Aorta (tissue), 5 donors: ENCODE measurements at places on chromosomes 3 and 15. TPM values are rescaled to one million over a fixed set of nuclear protein-coding genes. Genes with fewer than 3 reads are reported as not detected.

DNA sequence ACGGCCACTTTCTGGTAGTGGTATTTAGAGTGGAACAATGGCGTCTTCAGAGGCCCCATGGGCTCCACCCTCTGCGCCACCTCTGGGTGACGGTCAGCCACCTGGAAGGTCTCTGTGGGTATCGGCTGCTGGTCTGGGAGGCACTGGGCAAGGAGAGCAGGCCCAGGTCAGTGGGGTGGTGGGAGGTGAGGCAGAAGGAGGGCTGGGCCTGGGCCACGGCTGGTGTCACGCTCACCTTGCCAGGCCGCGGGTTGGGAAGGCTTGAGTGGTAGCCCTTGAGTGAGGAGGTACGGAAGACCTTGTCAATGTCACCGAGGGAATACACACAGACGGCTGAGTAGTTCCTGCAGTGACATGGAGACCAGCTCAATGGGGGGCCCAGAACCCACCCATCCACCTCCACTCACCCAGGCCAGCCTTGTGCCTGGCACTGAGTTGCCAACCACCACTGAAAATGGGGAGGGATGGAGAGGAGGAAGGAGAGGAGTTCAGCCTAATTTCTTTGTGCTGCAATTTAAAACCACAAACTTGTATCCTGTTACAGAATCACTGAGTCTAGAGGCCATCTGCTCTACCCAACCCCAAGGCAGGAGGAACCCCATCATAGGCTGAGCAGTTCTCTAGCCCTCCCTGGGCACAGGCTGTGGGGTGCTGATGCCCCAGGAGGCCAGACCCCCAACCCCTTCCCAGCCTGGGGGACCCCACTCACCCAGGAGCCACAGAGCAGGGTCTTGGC, 19.0 kb downstream of the SEMA7A start:
- no peak overlapping the region for H3K4me3 ChIP-seq
- H3K4me1 ChIP-seq, result no peaks in the 10 kb centered on the region
- H3K36me3 ChIP-seq, result no peaks in the 10 kb centered on the region
- H3K27ac ChIP-seq, result no peak overlapping the region

- H3K36me3 ChIP-seq, result no peaks in the 10 kb centered on the region
- no peak overlapping the region for H3K4me3 ChIP-seq
- no peak overlapping the region for H3K27ac ChIP-seq
These were observed 7.6 kb downstream of the SLC9A9 start for GRCh38 chr3:143840636-143841035.

GRCh38 chr3:43784640-43785011, 93.9 kb downstream of the ABHD5 start:
- no peaks in the 10 kb centered on the region for H3K4me1 ChIP-seq
- DNase-seq, result no peak
- no peaks in the 10 kb centered on the region for H3K27me3 ChIP-seq
- H3K36me3 ChIP-seq, result no peaks in the 10 kb centered on the region

DNA sequence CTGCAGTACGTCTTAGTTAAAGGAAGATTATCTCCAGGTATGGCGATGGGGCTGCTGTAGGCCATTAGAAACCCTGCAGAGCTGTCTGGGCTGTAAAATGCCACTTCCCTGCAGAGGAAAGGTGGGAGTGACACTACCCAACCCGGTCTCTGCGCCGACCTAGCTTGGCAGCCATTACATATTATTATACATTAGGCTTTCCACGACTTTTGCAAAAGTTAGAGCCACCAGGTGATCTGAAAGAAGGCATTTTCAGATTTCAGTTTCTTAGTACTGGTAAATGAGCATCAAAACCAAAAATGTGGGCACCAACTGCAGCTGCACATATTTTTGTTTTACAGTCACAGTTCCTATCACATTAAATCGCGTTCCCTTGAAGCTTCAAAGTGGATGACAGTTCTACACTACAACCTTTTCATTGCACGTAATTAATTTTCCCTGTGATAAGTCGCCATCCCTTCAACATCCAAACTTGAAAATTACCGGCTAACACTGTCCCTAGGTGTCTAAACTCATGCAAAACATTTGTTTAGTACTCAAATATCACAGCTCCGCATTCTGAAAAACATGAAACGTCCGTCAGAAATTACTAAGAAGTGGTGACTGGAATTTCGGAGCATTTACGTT, 81.4 kb upstream of the CHD2 start:
- no peaks in the 10 kb centered on the region for H3K4me1 ChIP-seq
- no peak for DNase-seq
- H3K36me3 ChIP-seq, result no peaks in the 10 kb centered on the region

GRCh38 chr3:69646287-69647067, 92.8 kb upstream of the MITF start:
- peaks cover 3% of the 10 kb centered on the region for H3K4me1 ChIP-seq
- H3K36me3 ChIP-seq, result no peaks in the 10 kb centered on the region
- H3K27me3 ChIP-seq, result no peaks in the 10 kb centered on the region
- H3K4me3 ChIP-seq, result no peak overlapping the region
- no peak for DNase-seq

- no peak overlapping the region for H3K4me3 ChIP-seq
- no peak for DNase-seq
- H3K36me3 ChIP-seq, result no peaks in the 10 kb centered on the region
- no peak overlapping the region for H3K27ac ChIP-seq
- no peaks in the 10 kb centered on the region for H3K27me3 ChIP-seq
- H3K4me1 ChIP-seq, result peaks cover 8% of the 10 kb centered on the region
These were observed 14.3 kb downstream of the CGNL1 start for GRCh38 chr15:57390583-57390982.

GRCh38 chr3:49653621-49654020, 20.5 kb upstream of the APEH start:
- DNase-seq, result no peak
- no peaks in the 10 kb centered on the region for H3K27me3 ChIP-seq
- no peak overlapping the region for H3K4me3 ChIP-seq

DNA sequence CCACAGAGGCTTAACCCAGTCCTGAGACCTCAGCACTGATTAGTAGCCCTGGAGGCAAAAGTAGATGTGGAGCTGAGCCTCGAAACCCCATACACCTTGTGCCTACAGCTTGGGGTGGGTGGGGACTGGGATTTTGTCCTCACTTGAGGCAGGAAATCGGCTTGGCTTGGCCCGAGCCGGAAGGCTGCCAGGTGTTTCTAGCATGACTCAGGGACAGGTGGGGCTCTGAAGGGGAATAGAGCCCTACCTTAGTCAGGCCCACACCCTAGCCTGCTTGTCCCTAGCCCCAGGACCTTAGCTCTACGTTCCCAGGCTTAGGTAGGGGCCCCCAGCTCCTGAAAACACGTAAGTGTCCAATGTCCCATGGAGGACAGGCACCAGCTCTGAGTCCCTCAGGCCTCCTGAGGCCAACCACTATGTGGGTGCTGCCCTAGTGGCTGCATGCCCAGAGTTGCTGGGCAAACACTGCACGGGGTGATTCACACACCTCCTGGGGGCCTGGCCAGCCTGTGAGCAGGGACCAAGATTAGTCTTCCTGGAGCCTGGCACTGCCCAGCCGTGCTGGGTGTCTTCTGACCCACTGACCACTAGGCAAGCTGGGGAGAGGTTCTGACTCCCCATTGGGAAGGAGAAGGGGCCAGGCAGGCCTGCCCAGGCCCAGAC, 3.1 kb downstream of the MST1R start:
- peak overlapping the region; percentile 52 for H3K27ac ChIP-seq
- no peaks in the 10 kb centered on the region for H3K36me3 ChIP-seq
- H3K27me3 ChIP-seq, result no peaks in the 10 kb centered on the region
- peaks cover 3% of the 10 kb centered on the region for H3K4me1 ChIP-seq
- H3K4me3 ChIP-seq, result no peak overlapping the region

DNA sequence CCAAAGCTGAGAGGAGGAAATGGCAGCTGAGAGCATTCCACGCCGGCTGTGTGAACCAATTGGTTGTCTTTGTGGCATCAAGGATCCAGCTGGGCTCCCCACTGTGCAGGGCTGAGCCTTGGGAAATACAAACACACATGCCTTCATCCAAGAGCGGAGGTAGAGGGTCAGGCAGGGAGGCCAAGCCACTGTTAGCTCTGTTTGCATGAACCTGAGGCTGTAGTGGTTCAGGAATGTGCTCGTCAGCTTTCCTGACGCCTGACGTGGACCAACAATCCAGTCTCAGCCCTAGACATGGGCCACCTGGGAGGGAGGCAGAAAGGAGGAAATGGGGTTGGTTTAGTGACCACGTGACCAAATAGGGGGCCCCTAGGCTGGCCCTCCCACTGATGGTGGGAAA, 276.9 kb downstream of the TLE3 start:
- no peak overlapping the region for H3K4me3 ChIP-seq
- H3K27me3 ChIP-seq, result no peaks in the 10 kb centered on the region
- no peaks in the 10 kb centered on the region for H3K4me1 ChIP-seq
- no peak overlapping the region for H3K27ac ChIP-seq
- DNase-seq, result no peak

DNA sequence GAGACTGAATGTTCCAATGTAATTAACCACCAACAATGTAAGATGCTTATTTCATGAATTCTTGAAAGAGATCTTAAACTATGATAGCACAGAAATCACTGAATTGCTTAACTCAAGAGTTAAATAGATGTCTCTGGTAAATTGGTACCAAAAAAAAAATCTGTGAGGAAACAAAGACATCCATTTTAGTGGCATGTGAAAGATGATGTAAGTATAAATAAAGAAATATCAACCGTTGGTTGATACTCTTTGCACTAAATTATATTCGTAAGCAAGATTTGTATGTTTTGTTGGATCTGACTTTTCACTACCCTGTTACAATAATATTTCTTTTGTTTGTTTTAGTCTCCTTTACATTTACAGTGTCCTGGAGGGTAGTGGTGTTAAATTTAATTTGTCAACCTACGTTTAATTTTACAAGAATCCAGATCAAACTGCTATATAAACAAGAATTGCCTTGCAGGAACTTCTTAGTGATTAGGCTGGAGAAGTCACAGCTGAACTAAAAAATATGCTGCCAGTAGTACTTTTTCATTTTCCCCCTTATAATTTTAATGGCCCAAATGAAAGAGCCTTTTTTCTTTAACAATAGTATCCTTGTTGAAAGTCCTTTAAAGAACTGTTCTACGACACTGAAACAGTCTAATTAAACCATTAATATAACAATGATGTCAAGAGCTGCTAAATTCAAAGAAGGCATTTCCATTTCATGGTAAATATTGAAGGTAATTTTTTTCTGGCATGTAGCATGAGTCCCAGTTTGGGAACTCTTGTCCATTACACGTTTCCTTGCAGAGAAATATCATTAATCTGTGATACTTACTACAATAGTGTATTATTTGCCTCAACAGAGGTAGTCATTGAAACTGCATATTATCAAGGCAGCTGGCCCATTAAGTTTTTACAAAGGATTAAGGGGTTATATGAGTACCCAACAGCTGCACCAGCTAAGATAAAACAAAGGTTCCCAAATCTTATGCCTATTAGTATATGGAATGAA, 109.6 kb upstream of the PHLDB2 start:
- H3K36me3 ChIP-seq, result no peaks in the 10 kb centered on the region
- DNase-seq, result no peak
- H3K27ac ChIP-seq, result no peak overlapping the region
- H3K4me1 ChIP-seq, result no peaks in the 10 kb centered on the region
- no peak overlapping the region for H3K4me3 ChIP-seq

DNA sequence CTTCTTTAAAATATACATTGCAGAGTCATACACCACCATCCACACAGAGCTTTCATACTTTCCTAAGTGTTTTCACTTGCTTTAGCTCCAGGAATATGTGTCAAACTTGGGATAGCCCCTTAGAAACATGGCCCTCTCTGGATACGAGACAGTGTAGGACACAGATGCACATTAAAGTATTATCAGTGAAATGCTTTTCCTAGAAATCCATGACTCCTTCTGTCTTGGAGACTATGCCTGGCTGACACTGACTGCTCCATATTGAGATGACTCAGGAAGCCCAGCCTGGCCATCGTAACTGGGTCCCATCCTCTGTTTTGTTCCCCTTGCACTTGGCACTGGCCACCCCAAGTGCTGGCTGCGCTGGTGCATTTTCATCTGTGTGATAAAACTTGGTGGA, 204.8 kb downstream of the PDZRN3 start:
- no peak overlapping the region for H3K27ac ChIP-seq
- no peaks in the 10 kb centered on the region for H3K36me3 ChIP-seq
- H3K27me3 ChIP-seq, result no peaks in the 10 kb centered on the region
- DNase-seq, result no peak

DNA sequence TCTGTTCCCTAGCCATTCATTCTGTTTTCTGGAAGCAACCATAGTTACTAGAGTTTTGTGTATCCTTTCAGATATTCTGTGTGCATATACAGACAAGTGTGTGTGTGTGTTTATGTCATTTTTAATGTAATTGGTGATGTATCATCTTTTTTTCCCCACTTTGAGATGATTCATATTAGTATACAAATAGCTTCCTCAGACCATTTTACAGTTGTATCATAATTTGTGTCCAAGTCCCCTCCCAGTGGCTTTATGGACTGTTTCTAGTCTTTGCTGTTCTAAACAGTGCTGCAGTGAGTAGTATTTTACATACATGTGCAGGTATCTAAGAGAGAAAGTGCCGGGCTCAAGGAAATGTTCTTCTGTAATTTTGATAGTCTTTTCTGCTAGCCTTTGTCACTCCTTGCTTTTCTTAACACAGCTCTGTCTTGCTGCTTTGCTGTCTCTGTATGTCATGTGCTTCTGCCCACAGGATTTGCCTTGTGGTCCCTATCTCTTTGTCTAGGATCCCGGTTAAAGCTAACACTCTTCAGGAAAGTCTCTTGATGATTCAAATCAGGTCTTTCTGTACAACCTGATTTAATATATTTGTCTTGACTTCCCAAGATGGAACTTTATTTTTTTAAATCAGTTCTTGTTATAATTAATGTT, 31.5 kb upstream of the FBXL22 start:
- H3K27me3 ChIP-seq, result no peaks in the 10 kb centered on the region
- peaks cover 3% of the 10 kb centered on the region for H3K36me3 ChIP-seq
- no peak overlapping the region for H3K4me3 ChIP-seq
- DNase-seq, result no peak
- no peak overlapping the region for H3K27ac ChIP-seq

GRCh38 chr3:110789315-110789714, 282.3 kb upstream of the NECTIN3 start:
- no peaks in the 10 kb centered on the region for H3K27me3 ChIP-seq
- no peak overlapping the region for H3K27ac ChIP-seq
- H3K36me3 ChIP-seq, result no peaks in the 10 kb centered on the region
- DNase-seq, result no peak

DNA sequence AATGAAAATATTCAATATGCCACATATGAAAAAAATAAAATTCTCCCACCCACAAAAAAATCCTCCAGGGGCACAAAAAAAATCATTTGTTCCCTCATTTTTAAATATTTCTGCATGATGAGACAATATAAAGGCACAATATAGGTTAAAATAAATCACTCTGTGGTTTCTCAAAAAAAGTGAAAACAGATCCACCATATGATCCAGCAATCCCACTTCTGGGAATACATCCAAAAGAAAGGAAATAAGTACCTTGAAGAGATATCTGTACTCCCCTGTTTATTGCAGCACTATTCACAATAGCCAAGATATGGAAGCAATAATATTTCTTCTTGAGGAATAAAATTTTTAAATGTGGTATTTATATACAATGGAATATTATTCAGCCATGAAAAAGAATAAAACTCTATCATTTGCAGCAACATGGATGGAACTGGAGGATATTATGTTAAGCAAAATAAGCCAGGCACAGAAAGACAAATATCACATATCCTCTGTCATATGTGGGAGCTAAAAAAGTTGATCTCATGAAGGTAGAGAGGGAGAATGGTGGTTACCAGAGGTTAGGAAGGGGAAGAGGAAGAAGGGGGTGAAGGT, 1.5 kb downstream of the ATP8B4 start:
- H3K36me3 ChIP-seq, result no peaks in the 10 kb centered on the region
- DNase-seq, result no peak
- no peaks in the 10 kb centered on the region for H3K4me1 ChIP-seq
- H3K4me3 ChIP-seq, result no peak overlapping the region
- H3K27me3 ChIP-seq, result no peaks in the 10 kb centered on the region

GRCh38 chr3:85270488-85270887, 311.7 kb downstream of the CADM2 start:
- no peak overlapping the region for H3K27ac ChIP-seq
- H3K27me3 ChIP-seq, result no peaks in the 10 kb centered on the region
- no peaks in the 10 kb centered on the region for H3K36me3 ChIP-seq
- H3K4me1 ChIP-seq, result no peaks in the 10 kb centered on the region

The HEG1 gene
- total RNA-seq, result 99.3 TPM

The DYNLT2B gene
- 5.3 TPM for total RNA-seq

The STRIT1 gene
- not detected for total RNA-seq
